ENCODE measurements at places on chromosomes 4 and X. TPM values are rescaled to one million over a fixed set of nuclear protein-coding genes. Genes with fewer than 3 reads are reported as not detected.

ITIH6 gene
- not detected for total RNA-seq

VSIG1 gene
- total RNA-seq: 0.38 TPM

CTAG1B gene
- not detected for total RNA-seq

STPG2 gene
- total RNA-seq: 0.41 TPM

TCEAL2 gene
- total RNA-seq: 3.5 TPM

SCD5 gene
- 9.2 TPM for total RNA-seq

F9 gene
- total RNA-seq: not detected

DUSP21 gene
- not detected for total RNA-seq

FRG2 gene
- not detected for total RNA-seq

GRCh38 chr4:40856277-40856839, 106.6 kb downstream of the NSUN7 start:
- DNase-seq: no peak

GRCh38 chr4:152586668-152587067, 50.8 kb upstream of the FBXW7 start:
- no peak for DNase-seq

GRCh38 chr4:17142232-17142711, 243.8 kb upstream of the LDB2 start:
- no peak for DNase-seq

- DNase-seq: peak; percentile 38
Measured at GRCh38 chr4:6229095-6229494, 28.7 kb upstream of the JAKMIP1 start.

GRCh38 chrX:134537179-134537955, 77.4 kb downstream of the HPRT1 start:
- no peak for DNase-seq

- no peak for DNase-seq
Measured at GRCh38 chr4:152501846-152502536, 33.9 kb downstream of the FBXW7 start.

- DNase-seq: no peak
Measured at GRCh38 chrX:64379924-64380323, 15.3 kb downstream of the MTMR8 start.

DNA sequence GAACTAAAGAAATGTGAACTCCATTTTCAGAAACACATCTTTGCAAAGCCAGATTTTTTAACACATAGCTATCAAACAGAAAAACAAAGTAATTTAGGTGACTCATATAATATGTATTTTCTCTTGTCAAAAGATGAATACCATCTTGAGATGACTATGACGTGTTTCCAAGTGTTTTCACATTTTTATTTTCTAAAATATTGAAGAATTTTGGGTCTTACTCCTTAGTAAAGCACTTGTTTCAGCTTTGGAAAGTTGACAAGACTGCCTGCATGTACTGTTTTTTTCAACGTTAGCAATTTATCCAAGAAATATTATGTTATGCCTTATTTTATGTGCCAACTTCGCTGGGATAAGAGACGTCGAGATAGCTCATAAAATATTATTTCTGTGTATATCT, 733.9 kb upstream of the EPHA5 start:
- DNase-seq: no peak

DNA sequence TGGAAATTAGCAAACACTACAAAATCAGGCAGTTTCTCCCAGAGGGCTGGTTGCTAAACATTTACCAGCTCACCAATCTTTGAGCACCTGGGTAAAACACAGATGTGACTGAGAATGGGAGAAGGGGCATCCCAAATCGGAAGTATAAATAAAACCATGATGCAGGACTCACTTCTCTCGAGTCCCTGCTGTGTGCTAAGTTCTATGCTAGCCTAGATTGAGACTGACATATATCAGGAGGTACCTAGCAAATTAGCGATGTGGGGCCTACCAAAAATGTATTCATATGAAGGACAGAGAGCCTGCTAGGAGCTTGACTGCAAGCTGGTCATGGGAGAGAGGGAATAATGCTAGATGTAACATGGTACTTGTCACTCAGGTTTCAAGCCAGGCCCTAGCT, 171.9 kb upstream of the PGRMC2 start:
- DNase-seq: no peak

- DNase-seq: no peak
Measured at GRCh38 chr4:73822812-73823504, 13.5 kb upstream of the CXCL6 start.

GRCh38 chr4:142402156-142402555, 443.9 kb downstream of the INPP4B start:
- no peak for DNase-seq

DNA sequence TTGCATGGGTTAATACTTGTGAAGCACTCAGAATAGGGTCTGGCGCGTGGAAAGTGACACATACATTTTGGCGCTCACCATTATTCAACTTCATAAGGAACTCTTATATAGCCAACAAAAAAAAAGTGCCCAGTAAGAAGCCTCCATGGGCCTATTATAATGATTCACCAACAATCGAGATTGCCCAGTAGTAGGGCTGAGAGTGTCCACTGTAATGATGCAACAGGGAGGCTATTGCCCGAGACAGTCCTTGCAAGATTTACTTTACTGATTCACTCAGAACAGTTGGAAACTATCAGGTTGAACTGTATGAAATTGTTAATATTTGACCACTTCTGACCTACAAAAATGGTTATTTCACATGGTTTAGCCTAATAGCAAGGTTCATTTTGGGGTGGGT, 86.0 kb downstream of the PJA1 start:
- no peak for DNase-seq

GRCh38 chr4:185941461-185941860, 127.5 kb upstream of the TLR3 start:
- no peak for DNase-seq

- no peak for DNase-seq
Measured at GRCh38 chrX:121987163-121987562, 939.8 kb downstream of the GLUD2 start.

- no peak for DNase-seq
Measured at GRCh38 chr4:163505374-163505773, 10.9 kb downstream of the TMA16 start.

- DNase-seq: no peak
Measured at GRCh38 chr4:159153669-159154068, 50.8 kb downstream of the RAPGEF2 start.

DNA sequence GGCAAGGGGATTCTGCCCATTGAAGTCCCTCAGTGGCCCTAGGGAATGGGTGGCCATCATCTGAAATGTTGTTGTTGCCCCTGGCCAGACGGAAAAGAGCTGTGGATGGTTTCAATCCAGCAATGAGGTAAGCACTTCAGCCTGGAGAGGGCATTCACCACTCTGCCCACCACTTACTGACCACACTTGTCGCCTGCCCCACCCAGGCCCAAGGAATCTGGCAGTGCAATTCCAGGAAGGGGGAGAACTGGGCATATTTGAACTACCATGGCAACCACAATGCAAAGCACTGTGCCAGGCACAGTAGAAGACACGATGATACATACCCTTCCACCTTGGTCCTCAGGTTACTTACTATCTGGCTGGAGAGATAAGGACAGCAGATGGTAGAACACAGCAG, 161.6 kb downstream of the PDGFRA start:
- DNase-seq: no peak

GRCh38 chr4:161841759-161842158, 322.0 kb downstream of the FSTL5 start:
- no peak for DNase-seq

DNA sequence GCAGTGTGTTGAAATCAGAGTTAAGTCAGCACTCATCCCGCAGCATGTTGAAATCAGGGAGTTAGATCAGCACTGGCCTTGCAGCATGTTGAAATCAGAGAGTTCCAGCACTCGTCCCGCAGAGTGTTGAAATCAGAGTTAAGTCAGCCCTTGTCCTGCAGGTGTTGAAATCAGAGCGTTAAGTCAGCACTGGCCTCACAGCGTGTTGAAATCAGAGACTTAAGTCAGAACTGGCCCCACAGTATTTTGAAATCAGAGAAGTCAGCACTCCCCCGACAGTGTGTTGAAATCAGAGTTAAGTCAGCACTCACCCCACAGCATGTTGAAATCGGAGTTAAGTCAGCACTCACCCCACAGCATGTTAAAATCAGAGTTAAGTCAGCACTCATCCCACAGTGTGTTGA, 10.9 kb upstream of the UVSSA start:
- no peak for DNase-seq

GRCh38 chrX:1076871-1077651, 135.4 kb downstream of the CRLF2 start:
- DNase-seq: peak; percentile 69

DNA sequence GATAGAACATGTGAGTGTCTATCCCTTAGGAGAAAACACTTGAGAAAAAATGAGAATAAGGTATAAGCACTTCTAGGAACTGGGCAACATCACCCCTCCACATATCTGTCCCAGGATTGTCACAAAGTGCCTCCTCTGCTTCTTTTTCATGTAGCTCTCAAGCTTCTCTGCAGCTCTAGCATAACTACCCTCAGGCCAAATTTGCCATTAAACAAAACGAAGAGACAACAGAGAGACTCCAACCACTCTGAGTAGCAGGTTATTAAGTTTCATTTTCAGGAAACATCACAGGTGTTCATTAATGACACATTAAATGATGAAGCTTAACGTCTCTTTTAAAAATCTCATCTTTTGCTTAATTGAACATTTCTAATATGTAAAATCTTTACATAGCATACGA, 580.0 kb downstream of the GALNTL6 start:
- DNase-seq: no peak

DNA sequence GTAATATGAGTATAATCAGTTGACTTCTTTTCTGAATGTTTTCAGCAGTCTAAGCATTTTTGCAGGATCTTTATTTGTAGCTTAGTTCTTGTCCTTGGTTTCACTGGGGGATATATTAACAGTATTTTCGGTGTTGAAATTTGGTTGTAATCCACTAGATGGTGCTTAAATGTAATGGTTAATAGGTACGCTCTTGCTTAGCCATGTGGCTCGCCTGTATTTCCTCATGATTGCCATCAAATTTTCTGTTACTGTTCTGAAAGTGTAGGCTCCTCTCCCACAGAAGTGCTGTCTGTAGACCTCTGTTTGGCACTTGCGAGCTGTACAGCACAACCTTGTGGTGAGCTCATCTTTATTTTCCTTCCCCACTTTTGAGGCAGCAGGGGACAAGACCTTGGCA, 3.9 kb upstream of the FAAH2 start:
- no peak for DNase-seq

DNA sequence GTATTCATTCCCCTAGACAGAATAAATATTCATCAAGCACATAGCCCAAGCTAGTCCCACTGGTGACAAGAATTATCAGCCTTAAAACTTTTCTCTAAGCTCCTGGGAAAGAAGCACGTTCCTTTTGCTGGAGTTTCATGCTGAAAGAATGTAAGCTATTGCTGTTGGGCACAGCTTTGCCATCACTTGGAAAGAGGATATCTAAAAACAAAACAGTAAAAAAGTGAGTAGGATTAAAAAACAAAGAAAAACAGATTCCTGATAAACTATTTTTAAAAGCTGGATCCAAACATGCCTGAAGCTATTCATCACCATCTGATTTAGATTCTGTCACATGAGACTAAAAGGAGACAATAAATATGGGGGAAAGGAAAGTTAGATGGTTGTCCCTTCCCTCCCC, 176.8 kb downstream of the SCFD2 start:
- DNase-seq: no peak

- no peak for DNase-seq
Measured at GRCh38 chr4:87077914-87078585, 142.4 kb downstream of the KLHL8 start.

GRCh38 chrX:15277604-15278003, 7.7 kb upstream of the ASB9 start:
- DNase-seq: no peak

DNA sequence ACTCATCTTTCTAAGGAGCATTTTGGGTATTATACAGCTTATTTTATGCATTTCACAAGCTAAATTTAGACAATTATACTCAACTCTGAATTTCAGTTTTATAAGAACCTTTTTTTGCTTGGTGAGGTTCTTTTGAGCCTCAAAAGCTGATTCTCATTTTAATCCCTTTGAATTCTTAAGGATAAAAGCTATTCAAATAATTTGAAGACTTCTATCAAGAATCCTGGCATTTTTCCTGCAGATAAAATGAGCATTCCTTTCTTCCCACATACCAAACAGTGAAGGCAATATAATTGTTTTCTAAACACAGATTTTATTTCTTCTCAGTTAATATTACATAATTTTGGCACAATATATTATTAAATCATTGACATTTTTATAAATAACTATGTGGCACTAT, 118.4 kb upstream of the GPM6A start:
- DNase-seq: no peak

GRCh38 chrX:78923198-78924015, 21.8 kb upstream of the P2RY10 start:
- DNase-seq: no peak

- DNase-seq: no peak
Measured at GRCh38 chr4:10009861-10010500, 11.3 kb downstream of the SLC2A9 start.

GRCh38 chrX:124010157-124010556, 48.7 kb downstream of the STAG2 start:
- no peak for DNase-seq

- DNase-seq: no peak
Measured at GRCh38 chrX:154441984-154442707, 1.8 kb upstream of the FAM50A start.

- no peak for DNase-seq
Measured at GRCh38 chrX:87621697-87622096, 104.1 kb downstream of the KLHL4 start.

DNA sequence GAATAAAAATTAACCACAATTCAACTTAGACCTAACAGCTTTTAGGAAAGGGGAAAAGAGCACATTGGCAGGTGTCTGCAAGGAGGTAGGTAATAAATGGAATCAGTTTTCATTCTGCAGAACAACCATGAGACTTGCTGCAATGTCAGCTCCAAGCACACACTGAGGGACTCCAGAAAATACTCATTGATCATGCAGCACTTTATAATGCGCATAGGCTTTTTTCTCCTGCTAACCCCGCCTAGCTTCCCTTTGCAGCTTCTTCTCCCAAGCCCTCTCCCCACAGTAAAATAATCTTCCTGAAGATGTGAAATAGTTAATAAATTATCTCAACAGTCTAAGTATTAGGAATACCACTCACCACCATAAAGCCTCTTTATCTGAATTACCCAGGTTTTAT, 36.9 kb downstream of the ANKRD17 start:
- no peak for DNase-seq

DNA sequence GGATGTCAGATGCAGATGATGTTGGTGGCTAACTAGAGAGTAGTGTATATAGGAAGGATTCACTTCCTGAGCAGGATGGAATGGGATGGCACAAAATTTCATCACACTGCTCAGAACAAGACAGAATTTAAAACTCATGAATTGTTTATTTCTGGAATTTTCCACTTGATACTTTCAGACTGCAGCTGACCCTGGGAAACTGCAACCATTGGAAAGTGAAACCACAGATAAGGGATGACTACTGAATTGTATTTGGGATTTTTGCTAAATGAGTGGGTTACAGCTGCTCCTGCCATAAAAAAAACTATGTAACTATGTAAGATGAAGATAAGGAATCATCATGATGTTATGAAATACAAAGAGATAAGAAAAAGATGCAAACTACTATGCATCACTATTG, 51.4 kb downstream of the NPY5R start:
- no peak for DNase-seq

Data from endodermal cell (in vitro differentiated cells).